ENCODE measurements at places on chromosomes 3 and 15.

DNA sequence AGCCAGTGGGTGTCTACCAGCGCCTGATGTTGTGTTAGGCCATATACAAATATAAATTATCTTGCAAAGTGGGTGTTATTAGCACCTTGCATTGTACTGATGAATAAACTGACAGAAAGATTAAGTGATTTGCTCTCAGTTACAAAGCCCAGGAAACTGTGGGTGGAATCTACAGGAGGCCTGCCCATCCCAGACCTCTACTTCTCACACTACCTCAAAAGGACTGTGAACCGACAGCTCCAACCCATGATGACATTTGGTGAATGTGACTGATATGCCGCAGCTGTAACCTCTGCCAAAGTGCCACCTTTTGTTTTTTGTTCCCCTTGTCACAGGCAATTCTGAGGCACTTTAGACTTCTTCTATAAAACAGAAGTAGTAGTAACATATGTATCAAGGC, 43.7 kb upstream of the KCNMB2 start:
- no peak for DNase-seq

- peak; percentile 49 for DNase-seq
Measured at GRCh38 chr3:138367911-138368310, 19.5 kb downstream of the MRAS start.

- DNase-seq: peak; percentile 10
Measured at GRCh38 chr3:24351779-24352469, 142.7 kb downstream of the THRB start.

GRCh38 chr3:98691897-98692296, 71.2 kb upstream of the ST3GAL6 start:
- DNase-seq: no peak

DNA sequence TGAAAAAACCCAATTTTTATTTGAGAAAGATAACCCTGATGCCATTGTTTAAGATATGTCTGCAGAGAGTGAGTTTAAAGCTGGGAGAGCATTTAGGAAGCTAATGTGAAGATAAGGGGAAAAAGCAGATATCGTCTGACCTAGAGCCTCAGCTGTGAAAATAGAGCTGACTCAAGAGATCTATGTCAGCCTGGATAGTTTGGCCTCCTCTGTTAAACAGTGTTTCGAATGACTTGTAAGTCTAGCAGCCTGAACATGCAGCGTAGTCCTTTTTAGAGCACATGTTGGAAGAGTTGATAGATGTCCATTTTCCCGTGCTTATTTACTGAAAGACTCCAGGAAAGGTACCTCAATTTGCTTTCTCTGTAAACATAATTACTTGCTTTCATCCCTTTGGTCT, 48.1 kb downstream of the ALCAM start:
- DNase-seq: no peak

DNA sequence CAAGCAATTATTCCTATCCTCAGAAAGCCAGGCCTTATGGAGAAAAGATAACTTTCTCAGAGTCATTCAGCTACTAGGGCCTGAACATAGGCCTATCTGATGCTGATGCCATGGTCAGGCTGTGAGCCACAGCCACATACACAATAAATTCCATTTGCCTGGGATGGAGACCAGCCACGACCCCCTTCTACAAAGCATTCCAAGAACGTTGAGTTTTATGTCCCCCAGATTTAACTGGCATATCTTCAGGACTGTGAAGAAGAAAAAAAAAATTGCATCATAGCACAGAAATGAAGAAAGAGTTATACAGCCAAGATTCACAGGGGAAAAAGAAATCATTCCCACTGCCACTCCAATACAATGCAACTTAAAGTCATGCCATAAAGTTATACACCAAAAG, 100.0 kb downstream of the THBS1 start:
- DNase-seq: no peak

DNA sequence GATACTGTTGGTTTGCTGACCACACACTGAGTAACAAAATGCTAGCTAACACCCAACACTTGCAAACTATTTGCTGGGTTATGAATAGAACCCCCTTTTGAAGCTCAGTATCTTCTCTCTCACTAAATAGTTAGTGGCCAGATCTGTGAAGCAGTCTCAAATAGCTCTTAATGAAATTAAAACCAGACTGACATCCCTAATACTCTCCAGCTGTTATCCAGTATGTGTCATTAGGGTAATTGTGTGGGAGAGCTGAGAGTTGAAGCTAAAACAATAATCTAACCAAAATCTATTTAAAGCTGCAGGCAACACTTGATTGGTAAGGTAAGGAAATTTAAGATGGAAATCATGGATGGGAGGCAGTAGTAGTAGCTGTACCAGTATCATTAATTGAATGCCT, 110.4 kb upstream of the RORA start:
- DNase-seq: no peak

GRCh38 chr15:77901251-77901881, 176.1 kb downstream of the TBC1D2B start:
- no peak for DNase-seq

- no peak for DNase-seq
Measured at GRCh38 chr15:50823281-50823680, 57.8 kb upstream of the SPPL2A start.

- DNase-seq: no peak
Measured at GRCh38 chr3:53274938-53275605, 19.2 kb upstream of the TKT start.

DNA sequence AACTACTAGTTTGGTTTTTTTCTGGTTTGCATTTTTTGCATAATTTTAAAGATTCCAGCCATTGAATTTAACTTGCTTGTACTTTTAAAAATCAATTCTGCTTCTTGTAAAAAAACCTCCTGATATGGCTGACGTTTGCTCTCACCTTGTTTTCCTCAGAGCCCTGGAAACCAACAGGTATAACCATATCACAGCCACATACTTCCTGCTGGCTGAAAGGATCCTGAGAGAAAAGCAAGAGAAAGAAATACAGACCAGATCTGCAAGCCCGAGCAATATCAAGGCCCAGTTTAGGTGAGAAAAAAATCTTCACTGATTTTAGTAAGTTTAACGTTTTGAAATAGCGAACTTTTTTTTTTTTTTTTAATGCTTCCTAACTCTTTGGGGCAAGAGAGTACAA, 56.8 kb downstream of the SNRK start:
- DNase-seq: no peak

- no peak for DNase-seq
Measured at GRCh38 chr3:59313365-59313764, 263.5 kb upstream of the CFAP20DC start.

DNA sequence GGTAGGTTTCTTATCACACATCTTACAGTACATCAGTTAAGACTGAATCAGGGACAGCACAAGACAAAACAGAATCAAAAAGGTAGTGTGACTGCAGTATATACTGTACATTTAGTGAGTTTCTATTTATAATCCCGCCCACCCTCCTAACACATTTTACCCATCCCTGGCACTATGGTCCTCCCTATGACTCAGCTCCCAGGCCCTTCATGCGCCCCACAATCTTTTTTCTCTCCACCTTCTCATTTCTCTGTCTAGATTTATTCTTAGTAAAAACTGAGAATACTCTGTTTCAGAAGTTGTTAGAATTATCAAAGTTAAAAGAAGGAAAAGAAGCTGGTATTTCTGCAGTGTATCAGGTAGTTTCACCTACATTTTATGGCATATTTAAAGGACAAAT, 427.3 kb downstream of the CNTN4 start:
- no peak for DNase-seq

- DNase-seq: no peak
Measured at GRCh38 chr3:50567011-50567385, 549 bp downstream of the C3orf18 start.

GRCh38 chr3:69914395-69914794, 85.1 kb upstream of the SAMMSON start:
- no peak for DNase-seq

GRCh38 chr3:184078851-184079250, 18.0 kb upstream of the HTR3E start:
- DNase-seq: no peak

GRCh38 chr3:193827871-193828270, 234.9 kb downstream of the OPA1 start:
- no peak for DNase-seq

DNA sequence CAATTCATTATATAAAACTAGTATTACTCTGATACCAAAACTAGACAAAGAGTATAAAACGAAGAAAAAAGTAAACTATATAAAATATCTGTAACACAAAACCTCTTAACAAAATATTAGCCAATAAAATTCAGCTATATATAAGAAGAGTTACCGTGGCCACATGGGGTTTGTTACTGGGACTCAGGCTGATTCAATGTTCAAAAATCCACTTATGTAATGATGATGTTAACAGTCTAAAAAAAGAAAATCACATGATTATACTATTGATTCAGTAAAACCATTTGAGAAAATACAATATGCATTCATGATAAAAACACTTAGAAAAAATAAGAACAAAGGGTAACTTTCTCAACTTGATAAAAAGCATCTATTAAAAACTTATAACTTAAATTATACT, 18.3 kb downstream of the P2RY1 start:
- DNase-seq: no peak

GRCh38 chr3:14126887-14127505, 2.1 kb downstream of the TMEM43 start:
- DNase-seq: no peak

DNA sequence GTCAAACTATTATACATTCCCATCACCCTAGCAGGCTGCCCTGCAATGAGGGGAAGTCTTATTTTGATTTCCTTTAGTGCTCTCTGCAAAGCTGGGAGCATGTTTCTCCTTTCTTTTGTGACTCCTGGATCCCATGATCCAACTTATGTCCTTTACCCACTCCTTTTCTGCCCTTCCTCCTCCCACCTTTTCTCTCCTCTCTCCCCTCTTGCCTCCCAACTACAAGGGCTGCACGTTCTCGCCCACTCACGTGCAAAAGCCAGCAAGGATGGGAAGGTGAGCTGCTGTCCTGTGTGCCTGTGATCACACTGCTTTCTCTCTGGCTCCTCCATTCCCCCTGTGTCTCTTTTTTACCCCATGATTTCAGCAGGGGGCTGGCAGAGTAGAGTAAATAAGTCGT, 6.1 kb downstream of the VIPR1 start:
- no peak for DNase-seq

- DNase-seq: no peak
Measured at GRCh38 chr15:52013151-52013791, 5.7 kb upstream of the MAPK6 start.

- no peak for DNase-seq
Measured at GRCh38 chr3:43296565-43296964, 10.2 kb downstream of the SNRK start.

GRCh38 chr3:48157950-48158376, 30.3 kb downstream of the CDC25A start:
- no peak for DNase-seq

Data from anterior cingulate cortex (tissue), 58 donors.